ENCODE measurements at places on chromosomes 6 and 20. TPM values are rescaled to one million over a fixed set of nuclear protein-coding genes. Genes with fewer than 3 reads are reported as not detected.

- no peaks in the 10 kb centered on the region for H3K36me3 ChIP-seq
- H3K4me3 ChIP-seq = no peak overlapping the region
- no peaks in the 10 kb centered on the region for H3K4me1 ChIP-seq
- H3K27ac ChIP-seq = no peak overlapping the region
- no peaks in the 10 kb centered on the region for H3K27me3 ChIP-seq
- DNase-seq = no peak
Observed at GRCh38 chr6:159312206-159312605, 143.0 kb downstream of the FNDC1 start.

The SMOC2 gene
- not detected for total RNA-seq

The LIME1 gene
- total RNA-seq = 91.7 TPM

DNA sequence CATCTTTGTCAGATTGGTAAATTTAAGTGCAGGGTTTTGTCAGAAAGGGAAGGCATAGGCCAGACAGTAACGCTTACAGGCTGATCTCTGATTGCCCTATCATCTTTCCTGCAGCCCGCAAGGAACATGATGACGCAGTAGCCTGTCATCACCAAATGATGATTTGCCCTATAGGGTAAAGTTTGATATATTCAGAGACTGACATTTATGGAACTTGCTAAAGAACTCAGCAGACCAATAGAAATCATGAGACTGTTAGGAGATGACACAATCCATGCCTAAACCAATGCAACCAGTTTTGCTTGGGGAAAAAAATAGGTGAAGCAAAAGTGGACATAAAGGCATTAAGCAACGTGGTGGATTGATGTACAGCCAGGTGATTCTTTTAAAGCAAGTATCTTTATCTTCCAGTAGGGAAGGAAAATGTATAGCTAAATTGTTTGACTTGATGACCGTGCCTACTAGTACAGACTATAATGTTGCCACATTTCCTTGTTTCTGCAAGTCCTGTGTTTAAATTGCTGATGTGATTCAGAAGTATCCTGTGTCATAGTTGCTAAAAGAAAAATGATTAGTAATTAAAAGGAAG, 2.4 kb downstream of the NUS1 start:
- H3K4me1 ChIP-seq = peaks cover 17% of the 10 kb centered on the region
- H3K27me3 ChIP-seq = no peaks in the 10 kb centered on the region
- H3K36me3 ChIP-seq = no peaks in the 10 kb centered on the region
- DNase-seq = no peak

The MATN4 gene
- not detected for total RNA-seq

GRCh38 chr6:165676435-165677068, 13.5 kb upstream of the PDE10A start:
- no peaks in the 10 kb centered on the region for H3K4me1 ChIP-seq
- no peak overlapping the region for H3K27ac ChIP-seq
- H3K4me3 ChIP-seq = no peak overlapping the region
- no peak for DNase-seq

DNA sequence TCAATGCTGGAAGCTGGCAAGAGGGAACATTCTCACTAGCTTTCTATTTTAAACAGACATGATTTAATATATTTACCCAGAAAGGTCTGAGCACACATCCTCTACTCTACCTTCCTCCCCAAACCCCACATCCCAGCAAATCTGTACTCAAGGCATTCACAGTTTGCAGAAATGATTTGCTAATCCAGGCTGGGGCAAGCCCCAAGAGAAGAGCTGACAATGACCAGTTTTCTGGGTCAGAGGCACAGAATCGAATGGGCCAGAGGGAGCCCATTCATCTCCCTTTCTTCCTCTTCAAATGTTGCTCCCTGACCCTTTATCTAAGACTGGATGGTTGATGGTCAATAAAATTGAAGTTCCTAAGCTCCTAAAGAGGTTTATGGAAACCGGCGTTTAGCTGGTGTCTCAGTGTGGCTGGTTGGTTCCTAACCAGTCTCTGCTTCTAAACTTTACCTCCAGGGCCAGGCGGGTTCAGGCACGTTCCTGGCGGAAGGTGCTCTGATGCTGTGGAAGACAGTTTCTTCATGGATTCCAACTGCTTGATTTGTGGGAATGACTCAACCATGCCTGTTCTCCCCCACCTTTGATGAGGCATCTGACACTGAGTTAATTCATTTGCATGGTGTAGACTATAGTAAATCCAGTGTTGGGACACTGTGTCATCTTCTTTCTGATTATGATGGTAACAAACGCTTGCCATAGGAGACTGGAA, 96.4 kb upstream of the IYD start:
- H3K4me3 ChIP-seq = no peak overlapping the region
- peaks cover 18% of the 10 kb centered on the region for H3K4me1 ChIP-seq
- H3K27me3 ChIP-seq = peaks cover 32% of the 10 kb centered on the region
- no peaks in the 10 kb centered on the region for H3K36me3 ChIP-seq
- DNase-seq = no peak
- no peak overlapping the region for H3K27ac ChIP-seq

DNA sequence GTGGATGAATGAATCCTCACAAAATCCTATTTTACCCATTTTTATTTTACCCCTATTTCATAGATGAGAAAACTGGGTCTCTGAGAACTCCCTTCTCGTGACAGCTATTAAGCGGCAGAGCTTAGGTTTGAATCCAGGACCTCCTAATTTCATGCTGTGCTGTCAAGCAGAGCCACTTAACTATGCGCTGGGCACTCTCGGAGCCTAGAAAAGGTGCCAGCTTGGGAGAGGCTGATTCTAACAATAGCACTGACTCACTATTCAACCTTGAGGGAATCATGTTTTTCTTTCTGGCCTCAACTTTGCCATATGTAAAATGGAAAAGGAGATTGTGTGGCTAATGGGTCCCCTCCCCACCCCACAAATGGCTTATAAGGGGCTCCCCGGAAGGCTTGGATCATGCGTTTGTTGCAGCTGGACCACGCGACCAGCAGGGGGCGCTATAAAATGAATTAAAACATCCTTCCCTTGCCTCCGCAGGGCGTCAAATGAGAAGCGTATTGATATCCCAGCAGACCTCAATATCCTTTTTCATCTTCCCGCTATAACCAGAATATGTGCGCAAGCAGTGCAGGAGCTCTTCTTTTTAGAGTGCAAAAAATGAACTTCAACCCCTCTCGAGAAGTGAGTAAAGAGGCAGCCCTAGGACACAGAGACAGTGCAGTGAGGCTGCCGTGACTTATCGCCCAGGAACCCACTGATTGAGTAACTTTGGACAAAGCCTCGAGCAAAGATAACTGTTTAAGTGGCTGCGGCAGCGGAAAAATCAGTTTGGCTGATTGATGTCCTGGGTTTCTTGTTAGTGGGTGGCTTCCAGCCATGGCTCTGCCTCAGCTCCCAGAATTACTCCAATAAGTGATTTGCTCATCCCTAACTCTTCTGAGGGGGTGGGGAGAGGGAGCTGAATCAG, 12.8 kb upstream of the PDYN start:
- no peaks in the 10 kb centered on the region for H3K27me3 ChIP-seq
- H3K36me3 ChIP-seq = no peaks in the 10 kb centered on the region
- no peak overlapping the region for H3K4me3 ChIP-seq

DNA sequence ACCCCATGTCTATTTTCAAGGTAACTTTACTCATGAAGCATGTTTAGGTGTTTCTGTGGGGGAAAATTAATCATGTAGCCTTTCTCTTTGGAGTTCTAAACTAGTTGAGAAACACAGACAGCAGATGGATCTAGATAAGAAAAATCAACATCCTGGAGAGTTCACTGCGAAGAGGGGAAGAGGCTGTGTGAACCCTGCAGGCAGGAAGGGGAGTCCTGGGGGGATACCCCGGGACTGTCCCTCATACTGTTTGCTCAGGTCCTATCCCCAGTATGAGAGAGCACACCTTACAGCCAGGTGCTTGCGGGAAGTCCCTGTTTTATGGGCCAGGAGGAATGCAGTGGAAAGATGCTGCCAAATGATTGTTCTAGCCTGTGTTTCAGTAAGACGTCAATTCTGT, 32.7 kb downstream of the CHMP4B start:
- H3K36me3 ChIP-seq = peaks cover 8% of the 10 kb centered on the region
- peaks cover 32% of the 10 kb centered on the region for H3K4me1 ChIP-seq
- H3K4me3 ChIP-seq = no peak overlapping the region
- no peak for DNase-seq

The MYLK4 gene
- total RNA-seq = 0.45 TPM
